NCI-H1417 (cell line): ENCODE measurements at places on chromosomes 2 and 18.
A peak's percentile ranks its signal among the peaks of the same experiment; 100 is the strongest.

- DNase-seq = no peak
Observed at GRCh38 chr2:100248971-100249370, 73.3 kb downstream of the LONRF2 start.

- DNase-seq = no peak
Observed at GRCh38 chr2:165408186-165408585, 61.3 kb upstream of the CSRNP3 start.

GRCh38 chr2:21231985-21232384 lies 108.2 kb downstream of the TDRD15 start:
- no peak for DNase-seq

GRCh38 chr2:170739507-170740046 lies 24.4 kb downstream of the SP5 start:
- DNase-seq = no peak

- DNase-seq = no peak
Observed at GRCh38 chr18:24214913-24215312, 76.1 kb downstream of the CABYR start.

- DNase-seq = no peak
Observed at GRCh38 chr2:231170055-231170454, 28.4 kb upstream of the ARMC9 start.

DNA sequence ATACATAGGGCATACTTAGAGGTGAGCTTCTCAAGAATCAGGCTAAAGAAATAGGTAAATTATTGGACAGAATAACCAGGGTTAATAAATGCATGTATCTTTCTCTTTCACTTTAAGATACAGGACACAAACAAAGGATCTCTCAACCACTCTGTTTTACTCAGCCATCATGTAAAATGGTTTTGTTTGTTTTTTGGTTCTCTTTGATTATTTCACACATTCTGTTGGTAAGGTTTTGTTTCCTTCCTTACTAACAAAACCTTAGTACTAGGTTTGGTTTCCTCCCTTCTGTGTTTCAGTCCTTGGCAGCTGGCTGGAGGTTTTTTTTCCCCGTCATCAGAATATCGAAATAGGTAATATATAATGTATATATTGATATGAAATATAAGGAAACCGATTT lies 1506.8 kb upstream of the TMEFF2 start:
- no peak for DNase-seq

DNA sequence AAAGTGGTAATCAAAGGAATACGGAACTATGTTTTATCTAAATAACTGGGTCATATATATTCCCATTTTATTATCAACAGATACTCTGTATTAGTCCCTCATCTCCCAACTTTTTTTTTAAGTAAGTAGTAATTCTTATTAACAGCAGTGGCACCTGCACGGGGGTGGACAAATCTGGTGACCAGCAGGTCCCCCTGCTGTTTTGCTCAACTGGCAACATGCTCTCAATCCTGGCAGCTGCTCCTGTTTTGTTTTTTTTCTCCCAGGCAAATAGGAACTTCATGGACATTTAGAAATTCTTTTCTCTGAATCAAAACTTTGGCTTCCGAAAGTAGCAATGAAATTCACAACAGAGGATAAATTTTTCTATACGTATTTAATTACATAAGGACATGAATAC lies 193.5 kb downstream of the SS18 start:
- no peak for DNase-seq

- peak; percentile 51 for DNase-seq
Observed at GRCh38 chr2:181784556-181784955, 104.2 kb upstream of the NEUROD1 start.

GRCh38 chr18:8299054-8299980 lies 309.9 kb upstream of the RAB12 start:
- peak; percentile 72 for DNase-seq

DNA sequence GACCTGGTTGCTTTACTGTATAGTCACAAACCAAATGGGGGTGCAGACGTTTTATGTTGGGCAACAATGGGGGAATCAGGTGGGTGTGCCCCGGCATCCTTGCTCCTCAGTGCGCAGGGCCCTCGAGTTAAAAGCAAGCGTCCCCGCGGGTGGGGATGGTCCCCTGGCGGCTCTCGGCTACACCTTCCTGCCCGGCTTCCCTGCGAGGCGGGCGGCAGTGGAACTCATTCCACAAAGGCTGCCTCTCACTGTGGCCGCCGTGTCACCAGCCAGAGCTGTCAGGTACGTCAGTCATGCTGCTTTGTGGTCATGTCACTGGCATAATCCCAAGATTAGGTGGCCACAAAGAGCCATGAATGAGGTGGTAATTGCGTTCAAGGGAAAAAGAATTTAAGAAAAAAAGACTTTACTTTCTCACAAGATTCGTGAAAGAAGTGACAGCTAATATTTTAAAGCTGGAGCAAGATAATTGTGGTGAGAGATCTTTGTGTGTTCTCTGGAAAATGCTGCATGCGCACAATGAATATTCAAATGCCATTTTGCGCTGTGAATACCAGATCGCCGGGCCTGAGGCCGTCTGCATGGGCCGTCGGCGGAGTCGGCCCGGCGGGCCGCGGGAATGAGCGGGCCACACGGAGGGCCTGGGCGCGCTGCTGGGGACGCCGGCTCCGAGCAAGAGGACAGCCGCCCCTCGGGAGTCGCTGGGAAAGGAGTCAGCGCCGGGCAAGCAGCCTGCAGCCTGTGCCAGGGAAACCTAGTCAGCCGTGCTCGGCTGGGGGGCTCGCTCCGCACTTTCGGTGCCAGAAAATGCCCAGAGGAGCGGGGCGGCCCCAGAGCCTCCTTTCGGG lies 82.3 kb upstream of the LDLRAD4 start:
- DNase-seq = peak; percentile 67

- DNase-seq = no peak
Observed at GRCh38 chr18:51290860-51291259, 93.4 kb upstream of the MEX3C start.

- DNase-seq = peak; percentile 89
Observed at GRCh38 chr2:39696101-39696553, 30.4 kb downstream of the TMEM178A start.

GRCh38 chr2:235773188-235773928 lies 279.5 kb downstream of the AGAP1 start:
- no peak for DNase-seq

- DNase-seq = no peak
Observed at GRCh38 chr2:239233576-239233975, 167.2 kb downstream of the HDAC4 start.

GRCh38 chr2:53969285-53969967 lies 1.4 kb downstream of the PSME4 start:
- peak; percentile 21 for DNase-seq

DNA sequence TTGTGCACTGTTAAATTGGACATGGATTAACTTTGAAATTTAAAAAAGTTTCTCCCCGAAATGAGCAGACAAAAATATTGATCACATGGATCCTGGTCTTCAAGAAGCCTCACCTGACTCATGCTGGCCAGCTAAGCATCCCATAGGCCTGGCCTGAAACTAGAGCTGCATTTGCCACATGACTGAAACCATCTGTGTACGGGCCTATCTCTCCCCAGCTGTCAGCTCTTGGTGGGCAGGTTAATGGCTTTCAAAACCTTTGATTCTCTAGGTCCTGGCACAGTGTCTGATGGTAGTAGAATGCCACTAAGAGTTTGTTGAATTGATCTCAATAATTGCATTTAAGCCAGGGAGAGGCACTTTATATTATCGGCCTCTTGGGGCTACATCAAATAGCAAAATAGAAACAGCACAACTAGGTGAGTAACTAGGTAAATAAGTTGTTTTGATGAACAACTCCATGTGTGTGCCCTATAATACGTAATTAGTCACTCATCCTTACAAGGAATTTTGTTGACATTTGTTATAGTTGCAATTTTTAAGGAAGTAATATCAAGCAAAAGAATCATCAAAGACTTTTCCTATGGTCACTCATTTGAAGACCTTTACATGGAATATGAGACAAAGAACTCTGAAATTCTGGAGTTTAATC lies 251.1 kb downstream of the SP3 start:
- no peak for DNase-seq

GRCh38 chr2:128259585-128259984 lies 59.1 kb downstream of the HS6ST1 start:
- DNase-seq = no peak

GRCh38 chr2:38533180-38533579 lies 69.5 kb downstream of the HNRNPLL start:
- no peak for DNase-seq

- no peak for DNase-seq
Observed at GRCh38 chr2:176636401-176636800, 367.2 kb downstream of the MTX2 start.

- DNase-seq = no peak
Observed at GRCh38 chr18:73948497-73948896, 199.1 kb downstream of the FBXO15 start.

DNA sequence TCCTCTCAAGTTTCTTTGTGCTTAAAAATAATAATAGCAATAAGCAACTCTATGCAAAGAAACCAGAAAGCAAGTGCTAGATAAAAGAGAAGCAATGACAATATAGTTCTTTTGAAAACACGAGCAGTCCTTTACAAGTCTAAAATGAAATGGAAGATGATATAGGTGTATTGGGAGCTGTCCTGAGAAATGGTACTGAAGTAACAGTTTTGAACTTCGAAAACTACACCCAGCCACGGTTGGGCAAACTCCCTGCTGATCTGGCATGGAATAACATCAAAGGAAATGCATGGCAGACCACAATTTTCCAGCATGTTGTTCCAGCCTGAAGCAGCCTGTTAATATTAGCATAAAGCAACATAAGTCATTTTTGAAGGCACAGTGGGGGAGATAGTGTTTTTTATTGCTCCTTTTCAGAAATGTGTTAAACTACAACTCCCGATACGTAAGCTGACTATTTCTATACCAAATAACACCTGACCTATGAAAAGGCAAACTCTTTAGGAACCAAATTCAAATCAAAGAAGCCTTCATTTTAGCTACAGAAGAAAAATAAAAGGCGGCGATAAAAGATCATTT lies 596.1 kb upstream of the KLHL29 start:
- DNase-seq = no peak

DNA sequence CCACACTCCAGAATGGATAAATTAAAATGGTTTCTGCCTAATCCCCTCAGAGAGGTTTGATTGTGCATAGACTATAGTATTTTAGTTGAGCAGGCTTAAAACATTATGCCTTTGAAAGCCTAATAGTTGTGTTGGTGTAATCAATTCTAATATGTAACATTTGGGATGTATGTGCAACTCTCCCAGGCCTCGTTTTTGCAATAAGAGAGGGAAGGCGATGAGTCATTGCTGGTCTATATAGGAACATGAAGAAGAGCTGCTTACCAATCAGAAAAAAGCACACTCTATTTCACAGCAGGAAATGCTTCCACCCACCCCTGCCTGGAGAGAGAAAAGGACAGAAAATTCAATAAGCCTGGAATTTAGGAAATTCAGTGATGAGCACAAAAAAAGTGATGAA lies 1424.0 kb upstream of the PIK3C3 start:
- DNase-seq = no peak

DNA sequence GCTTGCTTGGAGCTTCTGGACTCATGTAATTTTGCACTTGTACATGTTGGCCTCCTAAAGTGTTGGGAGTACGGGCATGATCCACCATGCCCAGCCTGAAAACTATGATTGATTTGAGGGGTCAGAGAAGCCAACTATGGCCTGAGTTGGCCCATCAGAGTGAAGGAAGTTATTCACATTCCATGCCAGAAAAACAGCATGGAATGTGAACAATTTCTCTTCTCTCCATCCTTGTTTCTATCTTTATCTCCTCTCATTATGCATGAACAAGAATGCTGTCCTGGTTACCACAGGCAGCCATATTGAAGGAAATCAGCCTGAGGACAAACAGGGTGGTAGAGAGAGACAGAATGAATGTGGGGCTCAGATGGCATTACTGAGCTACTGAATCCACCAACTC lies 3.5 kb upstream of the CD226 start:
- DNase-seq = no peak

DNA sequence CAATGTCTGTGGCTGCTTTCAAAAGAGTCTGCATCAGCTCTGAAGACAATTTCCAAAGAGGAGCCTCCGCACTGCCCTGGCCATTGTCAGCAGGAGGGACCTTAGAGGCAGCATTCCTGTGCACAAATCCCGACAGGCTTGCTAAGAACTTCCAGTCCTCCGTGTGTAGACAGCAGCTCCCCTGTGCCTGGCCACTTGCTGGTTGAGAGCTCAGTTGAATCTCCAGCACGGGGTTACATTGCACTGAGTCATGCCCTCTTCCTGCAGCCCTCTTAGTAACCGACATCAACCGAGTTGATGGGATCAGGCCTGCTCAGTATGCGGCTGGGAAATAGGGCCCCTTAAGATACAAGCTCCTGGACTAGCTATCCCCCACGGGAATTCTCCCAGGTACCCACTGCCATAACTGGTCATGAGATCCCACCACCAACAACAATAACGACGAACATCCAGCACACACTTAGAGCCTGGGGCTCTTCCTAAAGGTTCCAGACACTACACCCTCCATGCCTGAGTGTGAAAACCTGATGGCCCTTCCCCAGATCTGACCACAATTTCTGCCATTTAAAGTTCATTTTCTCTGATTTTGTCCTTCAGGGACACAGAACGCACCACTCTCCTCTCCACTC lies 12.0 kb downstream of the ATP6V1B1 start:
- DNase-seq = no peak

- DNase-seq = no peak
Observed at GRCh38 chr18:79982736-79983135, 5.6 kb downstream of the TXNL4A start.
